ENCODE measurements at places on chromosomes 12 and 14.
A peak's percentile ranks its signal among the peaks of the same experiment; 100 is the strongest.

DNA sequence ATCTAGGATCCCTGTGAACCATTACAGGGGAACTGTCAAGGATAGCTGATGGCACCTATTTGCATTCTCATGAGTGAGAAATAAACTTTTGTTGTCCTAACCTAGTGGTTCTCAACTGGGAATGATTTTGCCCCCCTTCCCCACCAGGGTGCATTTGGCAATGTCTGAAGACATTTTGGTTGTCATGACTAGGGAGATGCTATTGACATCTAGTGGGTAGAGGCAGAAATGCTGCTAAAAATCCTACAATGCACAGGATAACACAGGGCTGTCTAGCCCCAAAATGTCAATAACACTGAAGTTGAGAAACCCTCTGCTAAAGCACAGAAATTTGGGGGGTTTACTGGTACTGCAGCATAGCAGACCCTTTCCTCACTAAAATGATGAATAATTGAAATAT lies 140.9 kb upstream of the SRRM4 start:
- no peak for DNase-seq

GRCh38 chr14:86510491-86510890 lies 980.5 kb downstream of the FLRT2 start:
- no peak for DNase-seq

DNA sequence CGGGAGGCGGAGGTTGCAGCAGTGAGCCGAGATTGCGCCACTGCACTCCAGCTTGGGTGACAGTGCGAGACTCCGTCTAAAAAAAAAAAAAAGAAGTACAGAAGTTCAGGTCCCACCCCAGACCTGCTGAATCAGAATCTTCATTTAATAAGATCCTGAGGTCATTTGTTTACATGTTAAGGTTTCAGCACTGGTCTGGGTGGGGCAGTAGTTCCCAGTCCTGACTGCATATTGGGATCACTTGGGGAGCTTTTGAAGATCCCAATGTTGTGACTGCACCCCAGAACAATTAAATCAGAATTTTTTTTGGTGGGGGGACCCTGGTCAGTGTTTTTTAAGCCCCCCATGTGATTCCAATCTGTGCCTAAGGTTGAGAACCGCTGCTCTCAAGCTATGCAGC lies 11.7 kb upstream of the COL2A1 start:
- no peak for DNase-seq

DNA sequence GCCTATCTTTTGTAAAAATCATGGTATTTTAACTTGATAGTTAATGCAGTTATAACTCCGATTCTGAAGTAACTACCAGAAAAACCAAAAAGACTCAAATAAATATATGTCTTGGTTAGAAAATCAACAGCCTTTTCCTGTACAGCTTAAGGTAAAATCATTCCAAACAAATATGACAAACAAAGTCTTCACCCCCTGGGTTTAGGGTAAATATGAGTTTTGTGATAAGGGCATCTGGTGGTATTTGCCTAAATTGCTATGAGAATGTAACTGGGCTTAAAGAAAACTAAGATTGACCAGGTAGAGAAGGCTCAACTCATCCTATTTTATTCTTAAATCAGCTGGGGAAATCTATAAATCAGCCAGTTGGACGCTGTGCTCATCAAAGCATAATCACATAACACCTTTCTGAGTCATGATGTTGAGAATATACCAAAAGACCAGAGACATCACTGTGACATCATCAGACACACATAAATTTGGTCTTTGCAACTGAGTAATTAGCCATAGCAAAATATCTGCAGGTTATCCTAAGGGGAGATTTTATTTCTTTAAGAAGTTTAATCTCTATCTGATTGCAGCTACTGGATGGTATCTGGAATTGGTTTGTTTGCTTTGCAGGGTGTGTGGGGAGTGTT lies 133.9 kb downstream of the STXBP6 start:
- no peak for DNase-seq

GRCh38 chr14:104827177-104828055 lies 26.5 kb downstream of the ZBTB42 start:
- DNase-seq, result no peak

DNA sequence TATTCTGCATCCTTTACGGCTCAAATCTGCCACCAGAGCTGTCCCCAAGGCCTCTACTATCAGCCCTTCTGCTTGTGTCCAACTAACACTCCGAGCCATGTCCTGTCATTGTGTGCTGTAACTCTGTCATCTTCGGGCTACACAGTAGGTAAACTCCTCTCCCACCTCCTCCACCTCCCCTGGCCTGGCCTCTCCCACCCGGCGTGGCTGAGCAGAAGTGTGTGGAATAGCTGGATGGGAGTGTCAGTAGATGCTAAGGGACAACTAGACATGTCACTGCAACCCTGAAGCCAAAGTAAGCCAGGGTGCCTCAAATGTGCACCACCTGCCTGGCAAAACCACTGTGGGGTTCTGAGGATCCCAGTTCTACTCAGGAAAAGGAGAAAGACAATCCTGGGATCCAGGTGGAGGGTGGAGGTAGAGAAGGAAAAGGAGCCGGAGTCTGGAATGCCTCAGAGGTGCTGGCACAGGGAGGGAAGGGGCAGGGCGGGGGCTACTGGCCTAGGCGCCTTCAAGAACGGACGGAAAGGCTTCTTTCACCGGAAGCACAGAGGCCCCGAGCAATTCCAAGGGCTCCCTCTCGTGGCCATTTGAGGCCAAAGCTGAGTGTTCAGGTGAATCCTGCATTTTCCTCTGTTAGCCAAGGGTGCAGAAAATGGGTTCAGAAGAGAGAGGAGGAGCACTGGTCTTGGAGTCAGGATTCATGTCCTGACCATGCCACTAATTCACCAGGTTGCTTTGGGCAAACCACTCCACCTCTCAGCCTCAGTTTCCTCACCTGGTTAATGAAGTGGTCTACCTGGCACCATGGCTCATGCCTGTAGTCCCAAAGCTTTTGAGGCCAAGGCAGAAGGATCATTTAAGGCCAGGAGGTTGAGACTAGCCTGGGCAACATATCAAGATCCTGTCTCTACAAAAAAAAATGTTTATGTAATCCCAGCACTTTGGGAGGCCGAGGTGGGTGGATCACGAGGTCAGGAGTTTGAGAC lies 20.5 kb upstream of the FAM181A start:
- peak; percentile 61 for DNase-seq

- DNase-seq, result no peak
Observed at GRCh38 chr12:19038209-19038608, 91.3 kb upstream of the PLEKHA5 start.

DNA sequence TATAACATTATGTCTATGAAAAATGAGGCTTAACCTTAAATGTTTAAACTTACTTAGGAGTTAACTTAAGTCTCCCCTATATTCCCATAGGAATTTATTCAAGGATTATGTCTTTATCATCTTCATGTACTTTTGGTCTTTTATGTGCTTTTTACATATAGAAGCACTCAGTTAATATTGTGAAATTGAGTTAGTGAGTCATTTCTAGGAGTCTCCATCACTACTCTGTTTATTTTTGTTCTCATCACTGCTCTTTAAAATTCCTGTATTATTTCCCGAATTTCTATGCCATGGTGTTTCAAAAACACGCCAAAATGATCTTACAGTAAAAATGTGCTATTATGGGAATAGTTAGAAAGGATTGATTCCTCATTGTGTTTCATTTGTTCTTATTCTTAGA lies 31.6 kb downstream of the TBC1D15 start:
- DNase-seq, result no peak

DNA sequence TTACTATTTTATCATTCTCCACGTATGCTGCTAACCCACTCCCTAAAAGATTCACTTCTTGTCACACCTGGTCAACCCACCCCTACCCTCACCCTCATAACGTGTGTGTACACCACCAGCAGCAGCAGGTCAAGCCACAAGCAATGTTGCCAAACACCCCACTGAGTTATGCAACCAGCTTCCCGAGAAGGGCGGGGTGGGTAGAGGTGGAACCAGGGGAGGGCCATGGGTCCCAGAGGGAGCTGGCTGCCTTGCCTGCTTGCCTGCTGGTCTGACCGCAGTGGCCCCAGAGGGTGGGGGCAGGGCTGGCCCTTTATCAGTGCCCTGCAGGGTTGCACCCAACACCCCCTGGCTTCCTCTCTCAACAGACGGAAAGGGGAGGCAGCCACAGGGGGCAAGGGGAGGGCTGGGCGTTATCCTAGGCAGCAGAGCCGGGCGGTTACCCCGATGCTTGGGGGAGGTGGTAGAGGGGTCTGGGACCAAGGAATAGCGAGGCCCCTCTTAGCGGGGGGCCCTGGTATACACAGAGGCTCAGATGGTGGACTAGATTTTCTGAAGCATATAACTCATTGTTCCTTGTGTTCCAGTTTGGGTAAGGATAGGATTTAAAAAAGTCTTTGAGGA lies 3.5 kb upstream of the NFE2 start:
- DNase-seq, result no peak

DNA sequence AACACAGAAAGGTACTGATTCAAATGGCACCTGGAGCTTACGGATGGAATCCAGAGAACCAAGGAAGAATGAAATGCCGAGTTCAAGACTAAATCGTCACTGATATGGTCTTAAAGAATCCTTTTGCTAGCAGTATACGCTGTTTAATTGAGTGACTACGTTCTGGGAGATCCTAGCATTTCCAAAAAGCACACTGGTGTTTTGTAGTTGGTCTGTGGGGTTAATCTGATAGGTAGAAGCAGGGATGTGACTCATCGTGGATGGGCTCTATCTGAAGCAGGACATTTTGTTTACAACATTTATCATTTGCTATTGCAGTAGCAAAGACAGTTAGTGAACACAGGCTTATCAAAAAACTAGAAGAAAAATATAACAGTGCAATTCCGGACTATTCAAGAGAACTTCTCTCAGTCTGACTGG lies 169.2 kb upstream of the HMGA2 start:
- no peak for DNase-seq

GRCh38 chr12:661720-662486 lies 1.3 kb downstream of the NINJ2 start:
- no peak for DNase-seq

- no peak for DNase-seq
Observed at GRCh38 chr12:110578694-110579534, 4.2 kb downstream of the PPTC7 start.

DNA sequence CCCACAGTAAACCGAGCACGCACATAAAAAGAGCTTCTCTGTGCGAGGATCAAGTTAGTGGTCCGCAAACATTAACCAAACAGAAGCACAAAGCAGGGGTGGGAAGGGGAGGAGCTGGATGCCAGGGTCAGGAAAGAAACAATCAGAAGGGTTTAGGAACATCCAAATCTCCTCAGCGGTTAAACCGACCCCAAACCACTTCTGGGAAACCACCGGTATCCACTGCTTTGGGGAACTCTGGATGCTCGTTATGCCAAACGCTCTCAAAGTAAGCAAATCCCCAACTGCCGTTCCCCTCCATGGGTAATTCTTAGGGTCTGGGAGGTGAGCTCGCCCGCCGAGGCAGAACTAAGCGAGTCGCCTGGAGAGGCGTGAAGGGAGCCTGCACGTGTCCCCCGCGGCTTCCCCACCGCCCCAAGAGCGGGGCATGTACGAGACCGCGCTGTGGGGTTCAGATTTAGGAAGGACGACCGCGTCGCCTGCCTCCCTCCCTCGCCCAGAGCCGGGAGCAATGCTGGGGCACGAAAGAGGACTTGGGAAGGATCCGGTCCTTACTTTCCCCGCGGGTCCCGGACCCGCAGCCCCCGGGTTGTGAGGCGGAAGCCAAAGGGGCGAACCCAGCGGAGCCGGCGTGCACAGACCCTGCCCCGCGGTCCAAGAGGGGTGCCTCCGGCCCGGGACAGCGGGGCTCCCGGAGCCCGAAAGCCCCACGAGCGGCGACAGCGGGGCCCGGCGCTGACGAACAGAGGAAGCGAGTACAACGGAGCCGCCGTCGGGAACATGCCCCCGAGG lies 711 bp downstream of the SBNO1 start:
- DNase-seq, result no peak

GRCh38 chr12:54159589-54159988 lies 29.2 kb downstream of the SMUG1 start:
- no peak for DNase-seq

DNA sequence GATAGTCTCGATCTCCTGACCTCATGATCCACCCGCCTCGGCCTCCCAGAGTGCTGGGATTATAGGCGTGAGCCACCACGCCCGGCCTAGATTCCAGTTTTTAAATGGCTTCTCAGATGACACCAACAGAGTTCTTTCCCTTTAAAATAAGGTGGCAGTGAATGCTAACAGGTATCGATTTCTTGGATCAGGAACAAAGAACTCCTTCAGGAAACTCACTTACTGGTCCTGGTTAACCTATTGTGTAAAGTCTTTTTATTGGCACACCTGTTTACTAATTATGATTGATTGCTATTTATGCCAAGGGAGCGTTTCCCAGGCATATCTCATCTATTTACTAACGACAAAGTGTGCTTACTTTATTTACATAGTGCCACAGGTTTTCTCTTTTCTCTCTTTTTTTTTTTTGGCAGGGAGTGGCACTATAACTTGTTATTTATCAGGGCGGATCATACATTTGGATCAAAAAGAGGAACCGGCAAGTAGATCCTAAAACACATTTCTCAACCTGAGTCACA lies 89.7 kb downstream of the GLT1D1 start:
- DNase-seq, result no peak

- no peak for DNase-seq
Observed at GRCh38 chr14:93716746-93717667, 71.3 kb downstream of the PRIMA1 start.

- no peak for DNase-seq
Observed at GRCh38 chr14:100557658-100558057, 29.6 kb downstream of the BEGAIN start.

DNA sequence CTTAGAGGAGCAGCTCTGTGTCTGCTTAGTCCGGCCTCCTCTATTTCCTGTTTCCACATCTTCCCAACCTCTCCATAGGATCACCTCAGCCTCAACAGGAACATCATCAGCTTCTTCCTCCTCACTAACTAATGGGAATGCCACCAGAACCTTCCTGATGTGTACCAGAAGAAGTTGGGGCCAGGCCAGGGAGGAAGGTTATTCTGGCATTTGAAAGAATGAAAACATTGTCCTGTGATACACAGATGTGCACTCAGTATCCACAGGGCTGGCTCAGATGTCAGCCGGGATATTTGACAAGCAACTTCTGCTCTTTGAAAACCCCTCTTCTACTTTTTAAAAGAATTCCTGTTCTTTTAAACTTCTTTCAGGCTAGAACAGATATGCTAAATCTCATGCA lies 63.6 kb downstream of the TMEM30B start:
- no peak for DNase-seq

GRCh38 chr14:52068615-52069306 lies at the start of gene NID2:
TSS of gene NID2 (minus strand) at chr14:52069059. CDS start at chr14:52068994, 65 bp downstream.
- DNase-seq, result peak; percentile 26

DNA sequence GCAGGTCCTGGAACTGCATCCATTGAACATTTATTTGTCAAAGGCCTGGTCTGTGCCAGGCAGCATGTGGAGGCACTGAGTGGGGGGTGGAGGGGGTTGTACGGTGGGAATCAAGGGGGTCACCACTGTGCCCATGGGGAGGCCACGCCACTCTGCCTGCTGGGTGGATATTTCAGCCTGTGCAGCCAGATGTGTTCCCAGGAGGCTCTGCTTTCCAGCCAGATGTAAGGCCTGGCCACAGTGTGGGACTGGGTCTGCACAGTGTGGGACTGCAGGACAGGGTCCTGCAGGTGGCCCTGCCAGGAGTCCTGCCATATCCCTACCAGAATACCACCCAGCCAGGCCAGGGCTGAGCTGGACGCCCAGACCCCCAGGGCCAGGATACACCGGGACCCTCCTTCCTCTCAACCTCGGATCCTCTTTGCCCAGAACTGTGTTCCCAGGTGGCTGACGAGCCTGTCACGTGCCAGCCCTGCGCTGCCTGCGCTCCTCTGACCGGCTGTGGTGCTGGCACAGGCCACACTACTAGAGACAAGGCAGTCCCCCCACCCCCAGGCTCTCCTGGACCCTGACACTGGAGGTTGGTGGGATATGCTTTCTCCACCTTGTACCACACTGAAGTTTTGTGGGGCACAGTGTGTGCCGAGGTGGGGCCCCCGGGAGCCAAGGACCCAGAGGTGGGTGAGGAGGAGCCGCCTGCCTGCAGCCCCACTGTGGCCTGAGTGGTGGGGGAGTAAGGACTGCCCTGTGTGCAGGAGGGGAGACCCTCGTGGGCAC lies 17.5 kb downstream of the XRCC3 start:
- DNase-seq, result no peak

All from cerebellum (tissue), 4 donors.